ENCODE measurements at places on chromosomes 3 and 15.

- no peak for DNase-seq
Measured at GRCh38 chr15:53625962-53626845, 133.3 kb downstream of the WDR72 start.

GRCh38 chr15:34984889-34985630, 3.0 kb downstream of the ZNF770 start:
- DNase-seq: no peak

DNA sequence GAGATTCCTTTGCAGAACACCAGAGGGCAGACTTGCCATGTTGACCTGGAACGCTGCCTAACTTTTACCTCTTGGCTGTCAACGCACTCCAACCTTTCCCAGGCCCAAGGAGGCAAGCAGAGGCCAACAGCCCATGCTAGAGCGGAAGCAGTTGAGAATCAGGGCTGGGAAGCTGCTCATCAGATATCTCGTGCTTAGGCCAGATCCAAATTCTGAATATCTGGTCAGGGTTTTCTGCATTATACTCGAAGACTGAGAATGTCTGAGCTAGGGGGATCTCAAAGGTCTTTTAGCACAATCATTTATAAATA, 2.5 kb downstream of the XIRP1 start:
- DNase-seq: peak; percentile 36

DNA sequence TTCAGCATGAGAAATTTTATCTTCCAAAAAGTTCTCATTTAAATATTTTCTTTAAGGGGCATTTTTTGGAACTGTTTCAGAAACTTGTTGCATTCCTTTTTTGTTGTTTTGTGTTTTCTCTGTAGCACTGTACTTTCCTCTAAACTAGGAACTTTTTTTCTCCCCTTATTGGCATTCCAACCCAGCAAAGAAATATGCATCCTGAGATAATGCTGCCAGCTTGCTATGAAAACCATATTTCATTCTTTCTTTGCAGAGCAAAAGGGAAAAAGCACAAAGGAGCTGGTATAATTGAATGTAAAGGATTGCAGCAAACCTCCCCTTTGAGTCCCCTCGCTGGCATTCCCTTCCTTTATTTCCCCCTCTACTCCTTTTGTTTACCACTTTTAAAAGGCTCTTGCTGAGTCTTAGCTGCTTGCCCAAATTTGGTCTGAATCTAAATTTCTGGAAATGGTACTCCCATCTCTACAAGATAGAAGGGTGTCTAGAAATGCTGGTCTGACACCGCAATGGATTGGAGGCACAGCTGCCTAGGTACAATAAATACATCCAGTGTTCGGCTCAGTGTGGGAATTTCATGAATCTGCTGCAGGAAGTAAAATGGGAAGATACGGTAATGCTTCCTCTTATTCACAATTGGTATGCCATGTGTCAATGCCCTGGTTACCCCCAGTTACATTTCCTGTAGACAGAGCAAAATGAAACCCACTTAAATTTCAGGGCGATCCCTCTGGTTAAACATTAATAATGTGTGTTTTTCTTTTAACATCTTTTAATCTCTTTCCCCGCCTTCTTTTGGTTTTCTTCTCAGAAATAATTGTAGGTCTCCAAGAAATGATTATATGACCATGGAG, 156.6 kb downstream of the MEIS2 start:
- no peak for DNase-seq

- no peak for DNase-seq
Measured at GRCh38 chr3:131802029-131802428, 232.8 kb downstream of the CPNE4 start.

- DNase-seq: no peak
Measured at GRCh38 chr15:77825546-77825945, 192.8 kb upstream of the LINGO1 start.

DNA sequence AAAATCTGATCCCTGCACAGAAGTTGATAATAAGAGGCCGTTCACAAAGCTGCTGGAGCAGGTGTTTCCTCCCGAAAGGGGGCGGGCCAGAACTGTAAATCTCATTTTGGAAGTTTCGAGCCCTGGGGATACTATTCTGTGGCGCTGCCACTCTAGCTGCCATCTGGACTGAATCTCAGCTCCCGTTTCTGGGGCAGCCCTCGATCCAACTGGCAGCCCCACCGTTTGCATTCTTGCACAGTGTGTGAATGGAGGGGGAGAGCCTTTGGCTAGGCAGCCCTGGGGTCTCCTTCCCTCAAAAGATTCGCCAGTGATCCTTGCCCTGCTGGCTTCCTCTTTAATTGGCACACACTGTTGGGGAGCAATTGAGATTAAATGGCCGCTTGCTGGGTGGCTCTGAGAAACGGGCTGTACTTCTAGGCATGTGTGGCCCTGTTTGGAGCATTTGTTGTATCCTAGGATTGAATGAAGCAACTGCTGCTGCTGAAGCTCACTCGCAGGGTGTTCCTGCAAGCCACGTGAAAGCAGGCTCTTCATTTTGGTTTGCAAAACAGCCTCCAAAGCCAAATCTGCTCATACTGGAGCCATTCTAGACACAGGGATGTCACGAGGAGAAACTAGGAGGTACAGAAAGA, 57.2 kb upstream of the TOPAZ1 start:
- no peak for DNase-seq

DNA sequence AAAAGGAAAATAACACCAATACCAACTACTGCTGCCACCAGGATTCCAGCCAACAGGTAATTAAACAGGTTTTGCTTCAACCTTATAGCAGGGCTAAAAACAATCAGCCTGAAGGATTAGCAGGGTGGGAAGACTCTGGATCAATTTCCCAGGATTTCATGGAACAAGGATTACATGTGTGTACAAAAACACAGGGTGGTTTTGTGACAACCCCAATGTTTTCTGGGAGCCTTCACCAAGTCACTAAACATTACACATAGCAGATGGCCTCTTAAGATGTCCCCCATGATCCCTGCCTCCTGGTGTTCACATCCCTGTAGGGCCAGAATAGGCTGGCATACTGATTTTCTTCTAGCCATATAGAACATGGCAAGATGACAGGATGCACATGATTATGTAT, 42.8 kb upstream of the ARHGEF3 start:
- no peak for DNase-seq

DNA sequence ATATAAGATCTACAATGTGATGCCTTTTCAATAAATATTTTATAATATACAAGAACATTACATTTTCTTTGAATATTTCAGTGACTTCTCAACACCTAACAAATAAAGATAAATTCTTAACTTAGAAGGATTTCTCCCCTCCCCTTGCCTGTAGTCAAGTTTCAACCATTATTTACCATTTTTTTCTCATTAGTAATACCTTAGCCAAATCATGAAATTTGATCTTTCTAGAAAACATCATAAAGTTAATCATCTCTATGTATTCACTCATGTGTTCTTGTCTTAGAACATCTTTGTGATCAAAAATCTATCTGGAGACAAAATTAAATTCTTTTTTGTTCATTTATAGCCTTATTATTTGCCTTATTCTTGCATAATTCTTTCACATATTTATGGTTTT, 1201.8 kb upstream of the EPHA6 start:
- no peak for DNase-seq

Data from NCI-H1092 (cell line).